ENCODE measurements at places on chromosomes 7 and 10. TPM values are rescaled to one million over a fixed set of nuclear protein-coding genes. Genes with fewer than 3 reads are reported as not detected.

The ANKRD22 gene
- 3.6 TPM for total RNA-seq

The RET gene
- 3.1 TPM for total RNA-seq

The AGMO gene
- 1.4 TPM for total RNA-seq

The NUDT13 gene
- 3.3 TPM for total RNA-seq

The TDRD1 gene
- 0.88 TPM for total RNA-seq

The CALCR gene
- 5.3 TPM for total RNA-seq

The SPDYE2 gene
- total RNA-seq: 0.50 TPM

DNA sequence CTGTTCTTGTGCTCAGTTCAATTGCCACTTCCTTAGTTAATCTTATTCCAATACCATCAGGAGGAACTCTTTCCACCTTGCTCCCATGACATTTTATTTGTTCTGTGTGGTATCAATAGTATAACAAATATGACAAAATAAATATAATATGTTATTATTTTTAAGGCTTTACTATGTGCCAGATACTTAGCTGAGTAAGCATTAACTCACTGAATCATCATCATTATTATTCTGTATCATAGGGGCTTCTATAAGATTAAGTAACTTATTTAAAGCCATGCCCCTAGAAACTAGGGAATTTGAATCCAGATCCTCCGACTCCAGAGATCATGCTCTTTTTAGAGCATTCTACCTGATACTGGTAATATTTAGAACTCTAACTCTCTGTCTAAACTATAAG lies 33.5 kb upstream of the SKAP2 start:
- H3K27me3 ChIP-seq: no peaks in the 10 kb centered on the region
- H3K27ac ChIP-seq: no peak overlapping the region
- DNase-seq: no peak
- H3K4me1 ChIP-seq: no peaks in the 10 kb centered on the region
- H3K4me3 ChIP-seq: no peak overlapping the region
- H3K36me3 ChIP-seq: no peaks in the 10 kb centered on the region

DNA sequence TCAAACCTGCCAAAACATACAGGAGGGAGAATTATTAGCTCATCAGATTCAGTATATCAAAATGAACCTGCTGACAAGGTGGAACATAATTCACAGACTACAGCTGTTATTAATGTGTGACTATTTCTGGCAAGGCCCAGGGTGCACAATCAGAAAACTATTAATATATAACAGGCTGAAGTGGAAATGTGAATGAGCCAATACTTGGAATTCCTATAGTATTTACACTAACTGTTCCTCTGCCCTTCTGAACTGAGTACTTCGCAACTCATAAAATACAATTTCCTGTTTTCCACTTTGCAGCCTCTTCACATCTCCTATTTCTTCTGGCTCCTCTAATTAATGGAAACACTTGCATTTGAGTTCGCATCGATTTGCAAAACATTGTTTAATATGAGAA lies 330.8 kb downstream of the DPP6 start:
- no peaks in the 10 kb centered on the region for H3K27me3 ChIP-seq
- H3K4me3 ChIP-seq: no peak overlapping the region
- DNase-seq: no peak
- H3K4me1 ChIP-seq: no peaks in the 10 kb centered on the region

GRCh38 chr7:36192877-36193276 lies 39.8 kb downstream of the EEPD1 start:
- H3K27me3 ChIP-seq: no peaks in the 10 kb centered on the region
- peak; percentile 19 for DNase-seq
- no peak overlapping the region for H3K4me3 ChIP-seq
- H3K27ac ChIP-seq: no peak overlapping the region
- H3K36me3 ChIP-seq: no peaks in the 10 kb centered on the region
- no peaks in the 10 kb centered on the region for H3K4me1 ChIP-seq

DNA sequence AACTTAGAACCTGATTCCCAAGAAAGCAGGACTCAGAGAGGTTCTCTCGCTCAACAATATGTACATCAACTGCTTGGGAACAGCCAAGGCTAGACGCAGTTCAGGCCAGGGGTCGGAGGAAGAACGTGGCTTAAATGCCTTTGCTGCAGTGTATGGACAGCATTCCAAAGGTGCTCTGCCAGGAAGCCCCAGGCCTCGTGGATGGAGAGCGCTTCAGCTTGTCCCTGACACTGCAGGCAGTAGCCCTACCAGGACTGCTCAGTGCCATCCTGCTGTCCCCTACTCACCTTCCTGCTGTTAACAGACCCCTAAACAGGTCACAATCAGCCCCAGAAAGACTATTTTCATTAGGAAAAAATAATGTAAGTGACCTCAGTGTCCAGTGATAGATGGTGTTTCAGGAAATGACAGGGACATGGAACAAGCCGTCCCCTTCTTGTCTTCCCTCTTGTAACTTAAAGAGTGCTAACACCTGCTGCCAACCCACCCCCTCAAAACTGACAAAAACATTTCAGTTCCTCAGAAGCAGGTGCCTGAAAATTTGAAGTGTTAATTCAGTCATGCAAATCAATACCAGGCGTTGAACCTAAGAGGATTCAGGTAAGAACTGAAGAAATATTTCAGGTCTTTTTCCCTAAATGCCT lies 16.5 kb downstream of the CREB3L2 start:
- peaks cover 26% of the 10 kb centered on the region for H3K4me1 ChIP-seq
- no peaks in the 10 kb centered on the region for H3K36me3 ChIP-seq
- H3K4me3 ChIP-seq: no peak overlapping the region
- DNase-seq: no peak

DNA sequence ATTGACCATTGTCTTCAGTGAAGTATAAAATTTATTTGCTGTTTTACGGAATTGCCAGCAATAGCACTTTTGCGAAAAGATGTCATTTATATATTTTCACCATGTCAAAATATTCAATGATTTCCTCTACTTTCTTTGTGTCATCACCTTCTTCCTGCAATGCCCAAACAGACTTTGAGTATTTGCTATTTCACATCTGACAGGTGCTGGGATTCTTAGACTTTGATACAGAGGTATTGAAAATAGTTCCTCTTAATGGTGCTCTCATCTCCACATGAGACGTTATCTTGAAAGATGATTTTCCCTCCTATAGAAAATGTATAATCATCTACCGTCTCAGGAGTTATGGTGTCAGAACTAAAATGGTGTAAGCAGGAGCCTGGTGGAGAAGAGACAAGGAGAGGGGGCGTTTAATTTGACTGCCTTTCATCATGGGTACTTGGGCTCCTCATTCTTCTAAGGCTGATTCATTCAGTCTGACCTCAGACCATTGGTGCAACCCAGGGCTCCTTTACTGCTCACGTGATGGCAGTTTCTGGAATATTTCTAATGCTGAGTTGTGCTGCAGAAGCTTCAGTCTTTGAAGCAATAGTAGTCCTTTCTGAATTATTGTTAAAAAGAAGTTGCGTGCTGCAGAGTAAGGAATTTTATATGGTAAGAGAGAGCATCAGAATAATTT lies 404.6 kb downstream of the PHTF2 start:
- H3K36me3 ChIP-seq: no peaks in the 10 kb centered on the region
- no peaks in the 10 kb centered on the region for H3K27me3 ChIP-seq
- H3K4me3 ChIP-seq: no peak overlapping the region
- no peak overlapping the region for H3K27ac ChIP-seq

DNA sequence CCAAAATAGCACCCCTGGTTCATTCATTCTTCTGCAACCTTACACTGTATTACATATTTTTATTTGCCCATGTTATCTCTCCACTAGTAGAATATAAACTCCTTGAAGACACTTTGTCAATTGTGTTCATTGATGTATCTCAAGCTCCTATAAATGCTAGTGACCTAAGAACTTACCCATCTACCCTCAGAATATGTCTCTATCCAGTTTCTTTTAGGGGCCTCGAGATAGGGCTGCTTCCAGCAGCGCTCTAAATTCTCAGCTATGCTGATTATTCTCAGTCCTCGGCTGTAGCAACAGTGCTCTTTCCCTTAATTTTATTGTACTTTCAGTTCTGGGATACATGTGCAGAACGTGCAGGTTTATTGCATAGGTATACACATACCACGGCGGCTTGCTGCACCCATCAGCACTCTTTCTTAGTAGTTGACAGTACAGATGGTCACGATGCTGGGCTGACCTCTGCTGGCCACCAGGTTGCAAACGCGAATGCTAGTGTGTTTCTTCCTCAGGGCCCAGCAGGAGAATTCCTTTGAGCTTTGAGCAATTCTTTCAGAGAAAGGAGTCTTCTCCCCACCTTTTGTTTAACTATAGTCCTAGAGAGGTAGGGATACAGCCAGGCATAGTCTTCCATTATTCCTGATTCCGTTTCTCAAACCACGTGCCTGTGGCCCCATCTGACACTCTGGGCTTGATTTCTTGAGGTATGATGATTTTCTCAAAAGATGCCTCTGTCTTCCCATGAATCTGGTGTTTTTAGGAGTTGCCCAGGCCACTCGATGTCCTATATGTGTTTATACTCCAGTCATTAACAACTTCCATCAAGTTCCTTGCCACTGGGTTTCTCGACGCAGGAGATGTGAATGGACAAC lies 49.1 kb upstream of the CDC14C start:
- H3K27ac ChIP-seq: no peak overlapping the region
- DNase-seq: peak; percentile 60
- no peaks in the 10 kb centered on the region for H3K27me3 ChIP-seq
- no peak overlapping the region for H3K4me3 ChIP-seq

- H3K36me3 ChIP-seq: no peaks in the 10 kb centered on the region
- no peak overlapping the region for H3K27ac ChIP-seq
- H3K27me3 ChIP-seq: no peaks in the 10 kb centered on the region
- no peak overlapping the region for H3K4me3 ChIP-seq
- no peaks in the 10 kb centered on the region for H3K4me1 ChIP-seq
These were observed 279.6 kb downstream of the PPP1R3A start for GRCh38 chr7:113639221-113639620.

DNA sequence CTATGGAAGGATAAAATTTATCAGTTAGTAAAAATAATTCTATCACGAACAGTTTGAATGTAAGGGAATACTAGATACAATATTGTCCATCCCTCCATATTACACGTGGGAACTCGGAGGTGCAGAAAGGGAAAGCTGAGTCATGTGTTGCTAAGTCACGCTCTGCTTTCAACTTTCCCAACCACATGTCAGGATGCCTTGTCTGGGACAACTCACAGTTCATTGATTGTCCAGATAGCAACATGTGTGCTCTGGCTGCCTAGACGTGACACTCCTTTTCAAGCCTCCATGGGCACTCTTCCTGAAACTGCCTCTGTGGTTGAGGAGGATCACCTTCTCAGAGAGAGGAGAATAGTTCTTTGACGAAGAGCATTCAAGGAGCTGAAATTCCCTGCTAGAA lies 808.1 kb downstream of the GRID1 start:
- no peaks in the 10 kb centered on the region for H3K27me3 ChIP-seq
- H3K36me3 ChIP-seq: no peaks in the 10 kb centered on the region
- no peak for DNase-seq
- H3K4me3 ChIP-seq: no peak overlapping the region
- H3K4me1 ChIP-seq: no peaks in the 10 kb centered on the region

- no peak overlapping the region for H3K4me3 ChIP-seq
- no peaks in the 10 kb centered on the region for H3K36me3 ChIP-seq
- H3K27me3 ChIP-seq: no peaks in the 10 kb centered on the region
- H3K27ac ChIP-seq: no peak overlapping the region
These were observed 41.3 kb upstream of the ADRA2A start for GRCh38 chr10:111035542-111035941.

DNA sequence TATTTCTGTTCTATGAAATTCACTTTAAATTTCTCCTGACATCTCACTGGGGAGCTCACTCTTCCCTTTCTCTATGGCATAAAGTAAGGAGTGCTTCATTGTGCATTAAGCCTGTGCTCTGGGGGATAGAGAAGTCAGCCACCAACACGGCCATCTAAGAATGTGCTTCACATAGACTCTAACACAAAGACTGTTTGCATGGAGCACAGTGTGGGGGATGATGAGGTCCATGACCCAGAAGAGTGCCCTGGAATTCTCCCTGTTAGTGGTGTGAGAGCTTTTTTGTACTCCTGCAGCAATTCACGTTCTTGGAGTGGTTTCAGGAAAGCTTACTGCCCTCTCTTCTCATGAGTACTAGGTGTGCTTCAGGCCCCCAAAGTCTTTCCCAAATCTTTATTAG lies 43.9 kb upstream of the PDZD8 start:
- no peak for DNase-seq
- no peak overlapping the region for H3K27ac ChIP-seq
- H3K4me1 ChIP-seq: no peaks in the 10 kb centered on the region

GRCh38 chr7:36906956-36907635 lies 182.8 kb upstream of the AOAH start:
- H3K36me3 ChIP-seq: no peaks in the 10 kb centered on the region
- DNase-seq: peak; percentile 55
- H3K27ac ChIP-seq: no peak overlapping the region
- H3K4me3 ChIP-seq: no peak overlapping the region
- no peaks in the 10 kb centered on the region for H3K27me3 ChIP-seq
- peaks cover 5% of the 10 kb centered on the region for H3K4me1 ChIP-seq

DNA sequence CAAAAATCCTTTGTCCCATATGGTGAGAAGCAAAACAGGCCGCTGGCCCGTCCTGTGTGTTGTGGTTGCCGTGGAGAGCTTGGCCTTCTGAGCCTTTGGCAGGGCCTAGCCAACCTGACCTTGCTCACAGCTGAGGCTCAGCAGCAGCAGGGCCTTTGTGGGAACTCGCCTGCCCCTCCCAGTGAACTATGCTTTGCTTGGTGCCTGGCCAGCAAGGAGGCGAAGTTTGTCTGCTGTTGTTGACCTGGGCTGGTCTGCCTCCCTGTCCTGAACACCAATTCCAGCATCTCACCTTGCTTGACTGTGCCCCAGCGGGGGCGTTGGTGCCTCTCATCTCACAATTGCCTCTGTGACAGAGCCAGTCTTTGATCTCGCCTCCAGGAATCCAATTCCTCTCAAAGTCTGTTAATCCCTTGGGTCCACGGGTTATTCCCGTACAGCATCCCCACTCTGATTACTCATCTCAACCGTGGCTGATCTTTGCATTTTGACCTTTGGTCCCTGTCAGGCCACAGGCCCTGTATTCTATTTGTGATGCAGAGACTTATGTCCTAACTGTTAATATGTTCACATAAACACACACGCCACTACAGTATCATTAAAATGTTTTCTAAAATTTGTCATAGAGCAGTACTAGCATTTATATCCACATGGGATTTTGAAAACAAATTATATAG lies 22.6 kb downstream of the EPDR1 start:
- H3K4me3 ChIP-seq: no peak overlapping the region
- peak overlapping the region; percentile 60 for H3K27ac ChIP-seq
- H3K27me3 ChIP-seq: no peaks in the 10 kb centered on the region

DNA sequence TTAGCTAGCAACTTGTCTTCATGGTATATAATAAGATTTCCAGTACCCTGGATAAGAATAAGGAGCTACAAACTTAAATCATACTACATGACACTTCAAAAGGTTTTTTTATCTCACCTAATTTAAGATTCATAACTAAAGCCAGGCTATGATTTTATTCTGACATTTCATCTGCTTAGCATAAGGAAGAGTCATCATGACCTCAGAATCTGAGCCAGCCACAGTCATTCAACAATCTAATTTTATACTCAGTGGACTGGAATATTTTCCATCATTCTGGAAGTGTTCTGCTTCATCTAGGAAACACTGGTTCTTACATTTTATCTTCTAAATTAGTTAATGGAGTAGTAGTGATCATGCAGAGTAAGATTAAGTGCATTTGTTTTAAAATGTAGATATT lies 102.1 kb upstream of the KCND2 start:
- no peaks in the 10 kb centered on the region for H3K4me1 ChIP-seq
- no peak overlapping the region for H3K4me3 ChIP-seq
- no peak overlapping the region for H3K27ac ChIP-seq
